ENCODE measurements at places on chromosomes 3 and 15.
A peak's percentile ranks its signal among the peaks of the same experiment; 100 is the strongest.

DNA sequence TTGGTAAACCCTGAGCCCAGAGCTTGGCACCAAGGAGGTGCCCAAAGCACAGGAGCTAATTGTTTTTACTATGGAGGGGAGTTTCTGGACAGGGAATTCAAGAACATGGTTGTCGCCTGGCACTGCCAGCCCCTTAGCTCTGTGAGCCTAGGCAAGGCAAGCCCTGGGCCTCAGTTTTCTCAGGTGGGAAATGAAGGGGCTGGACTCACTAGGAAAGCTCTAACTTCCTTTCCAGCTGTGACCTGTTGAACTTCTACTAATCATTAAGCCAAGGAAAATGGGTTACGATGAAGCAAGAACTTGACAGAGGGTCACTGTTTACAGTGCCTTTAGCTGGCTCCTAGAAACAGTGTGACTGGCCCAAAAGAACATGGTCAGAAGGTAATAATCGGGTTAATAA, 277.2 kb downstream of the SHQ1 start:
- DNase-seq: no peak

- DNase-seq: no peak
Measured at GRCh38 chr3:173430576-173430975, 33.0 kb downstream of the NLGN1 start.

- DNase-seq: no peak
Measured at GRCh38 chr15:59594493-59594942, 17.1 kb upstream of the GCNT3 start.

GRCh38 chr15:25731411-25731810, 131.7 kb downstream of the ATP10A start:
- no peak for DNase-seq

GRCh38 chr3:179181993-179182551, 33.9 kb downstream of the PIK3CA start:
- DNase-seq: no peak

DNA sequence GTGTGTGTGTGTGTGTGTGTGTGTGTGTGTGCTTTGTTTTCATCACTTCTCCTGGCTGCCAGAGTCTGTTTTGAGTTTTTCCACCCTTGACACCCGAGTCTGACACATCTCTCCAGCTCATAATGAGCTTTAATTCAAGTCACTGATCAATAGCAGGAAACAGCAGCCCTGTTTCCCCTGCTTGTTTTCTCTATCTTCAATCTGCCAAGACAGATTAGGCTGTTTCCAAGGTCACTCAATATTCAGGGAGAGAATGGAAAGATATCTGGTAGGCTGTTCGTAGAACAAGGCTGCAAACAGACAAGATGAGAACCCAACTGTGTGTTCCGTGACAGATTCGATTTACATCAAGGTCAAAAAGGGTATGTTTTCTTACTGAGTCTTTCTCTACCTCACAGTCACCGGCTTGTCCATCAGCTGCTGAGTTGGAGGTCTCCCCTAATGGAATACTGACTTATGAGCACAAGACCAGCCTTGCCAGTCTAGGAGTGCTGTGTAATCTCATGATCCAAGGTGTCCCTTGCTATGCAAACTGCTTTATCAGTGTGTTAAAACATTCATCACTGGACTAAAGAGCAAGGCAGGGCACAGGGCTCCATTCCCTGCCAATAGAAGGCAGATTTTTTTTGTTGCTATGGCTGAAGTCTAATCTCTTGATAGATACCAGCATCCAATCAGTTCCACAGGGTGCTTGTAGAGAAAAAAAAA, 187.9 kb upstream of the LMCD1 start:
- no peak for DNase-seq

GRCh38 chr3:14256561-14257342, 78.1 kb downstream of the LSM3 start:
- peak; percentile 14 for DNase-seq

- no peak for DNase-seq
Measured at GRCh38 chr15:91941871-91942658, 88.6 kb downstream of the SLCO3A1 start.

DNA sequence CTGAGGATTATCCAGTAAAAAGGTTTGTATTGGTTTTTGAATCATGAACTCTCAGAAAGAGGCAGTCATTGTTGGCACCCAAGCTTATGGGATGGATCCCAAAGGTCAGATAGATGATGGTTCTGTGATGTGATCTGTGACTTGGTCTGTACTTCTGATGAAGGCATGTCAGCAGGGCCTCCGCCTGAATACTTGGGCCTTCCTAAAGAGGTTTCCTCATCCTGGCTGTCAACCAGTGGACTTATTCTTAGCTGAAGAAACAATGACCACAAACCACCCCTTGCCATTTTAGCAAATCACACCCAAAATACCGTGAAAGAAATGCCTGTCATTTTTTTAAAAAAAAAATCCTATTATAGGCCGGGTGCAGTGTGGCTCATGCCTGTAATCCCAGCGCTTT, 48.2 kb upstream of the SLC9A9 start:
- no peak for DNase-seq

GRCh38 chr3:71494212-71494611, 89.3 kb downstream of the FOXP1 start:
- no peak for DNase-seq

- DNase-seq: no peak
Measured at GRCh38 chr15:67064607-67065530, 533 bp upstream of the SMAD3 start.

DNA sequence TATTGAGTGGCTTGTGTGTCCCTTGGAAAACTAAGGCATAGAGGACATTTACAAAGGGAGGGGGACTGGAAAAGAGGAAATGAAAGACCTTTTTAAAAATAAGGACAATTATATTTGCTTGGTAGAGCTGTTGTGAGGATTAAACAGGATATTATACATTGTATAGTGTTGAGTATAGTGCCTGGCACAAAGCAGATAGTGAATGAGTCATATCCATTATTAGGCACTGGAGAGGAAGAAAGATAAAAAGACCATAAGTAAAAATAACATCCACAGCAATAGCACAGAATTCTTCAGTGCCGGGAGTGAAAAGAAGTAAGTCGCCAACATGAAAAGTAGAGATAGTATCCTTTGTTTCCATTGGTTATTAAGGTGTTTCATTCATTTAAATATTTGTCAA, 623.3 kb downstream of the PDCD6IP start:
- DNase-seq: no peak

GRCh38 chr3:115021061-115021460, 126.0 kb downstream of the ZBTB20 start:
- DNase-seq: no peak

DNA sequence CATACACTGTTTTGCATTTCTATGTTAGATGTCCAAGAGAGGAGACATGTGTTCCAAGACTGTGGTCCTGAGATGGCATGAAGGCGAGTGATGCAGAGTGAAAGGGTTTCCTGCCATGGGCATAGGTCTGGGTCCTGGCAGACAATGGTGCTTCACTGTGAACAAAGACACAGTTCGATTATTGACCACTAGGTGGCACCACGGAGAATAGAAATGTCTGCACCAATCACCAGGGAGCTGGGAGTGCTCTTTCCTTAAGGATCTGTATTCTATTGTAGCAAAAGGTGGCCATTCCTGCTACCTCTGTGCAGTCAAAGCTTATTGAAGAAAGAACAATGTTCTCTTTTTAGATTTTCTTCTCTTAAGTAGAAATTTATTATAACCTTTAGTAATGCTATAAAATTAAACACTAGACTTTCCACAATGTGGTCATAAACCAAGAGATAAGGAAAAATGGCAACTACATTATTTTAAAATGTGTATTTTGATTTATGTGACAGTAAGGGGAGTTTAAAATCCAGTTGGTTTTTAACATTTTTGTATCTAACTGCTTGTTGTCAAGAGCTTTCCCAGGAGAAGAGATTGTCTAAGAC, 88.7 kb downstream of the GABRG3 start:
- no peak for DNase-seq

GRCh38 chr15:68417051-68417450, 14.9 kb downstream of the ITGA11 start:
- no peak for DNase-seq

DNA sequence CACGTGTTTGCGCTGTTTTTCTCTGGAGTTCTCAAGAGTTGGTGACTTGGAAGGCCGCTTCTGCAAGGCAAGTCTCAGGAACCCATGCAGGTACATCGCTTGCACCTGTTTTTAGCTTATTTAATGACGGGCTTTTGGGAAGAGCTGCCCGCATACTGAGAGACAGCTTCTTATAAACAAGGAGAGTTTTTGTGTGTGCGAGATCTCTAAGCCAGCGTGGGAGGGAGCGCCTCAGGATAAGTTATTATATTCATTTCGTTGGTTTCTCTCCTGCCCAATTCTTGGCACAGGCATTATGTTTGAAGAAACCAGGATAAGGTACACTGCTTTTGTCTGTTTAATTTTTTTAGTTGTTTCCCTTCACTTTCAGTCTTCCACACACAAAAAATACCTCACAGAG, 11.4 kb upstream of the SACM1L start:
- DNase-seq: no peak

- DNase-seq: no peak
Measured at GRCh38 chr3:183192650-183193300, 30.2 kb upstream of the LAMP3 start.

DNA sequence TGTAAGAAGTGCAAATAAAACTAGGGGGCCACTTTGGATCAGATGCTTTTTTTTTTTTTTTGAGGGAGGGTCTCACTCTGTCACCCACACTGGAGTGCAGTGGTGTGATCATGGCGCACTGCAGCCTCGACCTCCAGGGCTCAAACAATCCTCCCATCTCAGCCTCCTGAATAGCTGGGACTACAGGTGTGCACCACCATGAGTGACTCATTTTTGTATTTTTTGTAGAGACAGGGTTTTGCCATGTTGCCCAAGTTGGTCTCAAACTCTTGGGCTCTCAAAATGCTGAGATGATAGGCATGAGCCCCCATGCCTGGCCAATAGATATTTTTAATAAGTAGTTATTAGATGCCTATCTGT, 20.8 kb downstream of the CCR1 start:
- DNase-seq: no peak

- no peak for DNase-seq
Measured at GRCh38 chr15:65033659-65034269, 4.3 kb upstream of the MTFMT start.

- DNase-seq: no peak
Measured at GRCh38 chr3:67875338-67875737, 220.9 kb upstream of the SUCLG2 start.

- no peak for DNase-seq
Measured at GRCh38 chr15:52136442-52136980, 23.9 kb upstream of the BCL2L10 start.

- no peak for DNase-seq
Measured at GRCh38 chr3:181567311-181568075, 144.2 kb upstream of the SOX2 start.

GRCh38 chr15:99365242-99365641, 114.0 kb downstream of the LRRC28 start:
- DNase-seq: no peak

DNA sequence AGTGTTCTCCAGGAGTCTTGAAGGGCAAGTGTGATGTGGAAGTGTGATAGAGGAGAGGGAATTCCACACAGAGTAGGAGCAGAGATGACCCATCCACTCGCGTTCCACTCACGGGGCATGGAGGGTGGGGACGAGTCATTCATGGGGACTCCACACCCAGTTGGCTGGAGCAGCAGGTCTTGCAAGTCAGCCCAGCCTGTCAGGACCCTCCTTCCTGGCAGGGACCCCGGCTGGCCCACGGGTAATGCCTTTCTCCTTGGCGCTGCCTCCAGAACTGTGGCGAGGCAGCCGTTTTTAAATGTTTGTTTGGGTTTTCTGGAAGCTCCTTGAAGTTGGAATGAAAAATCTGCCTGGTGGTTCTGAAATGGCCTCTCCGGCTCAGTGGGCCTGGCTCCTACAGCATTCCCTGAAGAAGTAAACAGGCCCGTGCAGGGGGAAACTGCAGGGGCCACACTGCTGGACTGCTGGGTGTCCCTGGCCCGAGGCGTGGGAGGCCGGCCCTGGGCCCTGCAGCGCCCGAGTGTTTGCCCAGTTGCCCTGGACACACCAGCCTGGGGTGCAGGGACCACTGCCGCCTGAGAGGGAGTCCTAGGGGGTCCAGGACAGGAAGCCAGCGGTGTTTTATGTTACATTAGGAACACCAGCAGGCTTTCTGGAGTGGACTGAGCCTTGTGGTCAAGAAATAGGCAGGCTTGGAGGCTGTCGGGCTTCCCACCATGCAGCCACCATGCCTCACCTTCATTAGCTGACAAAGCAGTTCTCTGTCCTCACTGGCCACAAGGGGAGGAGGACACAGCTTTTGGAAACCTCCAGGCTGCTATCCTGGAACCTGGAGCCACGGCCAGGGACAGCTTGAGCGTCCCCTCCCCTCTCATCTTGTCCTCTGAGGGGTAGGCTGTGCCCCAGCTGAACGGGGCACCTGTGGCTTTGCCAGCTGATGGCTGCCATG, 61.3 kb downstream of the CEMIP start:
- no peak for DNase-seq

GRCh38 chr3:71791634-71792033, 6.7 kb upstream of the PROK2 start:
- DNase-seq: no peak

GRCh38 chr15:83446904-83447709, at the start of gene SH3GL3:
Gene SH3GL3, plus strand, starts transcription at chr15:83447341. Its CDS starts 193 bp downstream, at chr15:83447534.
- DNase-seq: peak; percentile 77

DNA sequence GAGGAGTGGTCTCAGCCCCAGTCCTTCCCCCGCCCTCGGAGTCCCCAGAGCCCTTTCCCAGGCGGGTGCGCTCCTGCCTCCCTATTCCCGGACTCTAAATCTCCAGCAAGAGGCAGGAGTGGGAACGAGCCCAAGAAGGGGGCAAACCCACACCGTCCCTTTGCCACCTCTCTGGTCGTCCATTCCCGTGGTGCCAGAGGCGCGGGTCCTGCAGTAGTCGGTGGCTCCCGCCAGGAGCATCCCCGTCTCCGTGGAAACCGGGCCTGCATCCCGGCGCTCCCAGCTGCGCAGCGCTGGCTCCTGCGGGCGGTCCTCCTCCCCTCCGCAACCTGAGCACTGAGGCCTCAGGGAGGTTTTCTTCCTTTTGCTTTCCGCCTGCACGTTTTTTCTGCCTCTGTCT, 44.8 kb downstream of the LHFPL4 start:
- no peak for DNase-seq

DNA sequence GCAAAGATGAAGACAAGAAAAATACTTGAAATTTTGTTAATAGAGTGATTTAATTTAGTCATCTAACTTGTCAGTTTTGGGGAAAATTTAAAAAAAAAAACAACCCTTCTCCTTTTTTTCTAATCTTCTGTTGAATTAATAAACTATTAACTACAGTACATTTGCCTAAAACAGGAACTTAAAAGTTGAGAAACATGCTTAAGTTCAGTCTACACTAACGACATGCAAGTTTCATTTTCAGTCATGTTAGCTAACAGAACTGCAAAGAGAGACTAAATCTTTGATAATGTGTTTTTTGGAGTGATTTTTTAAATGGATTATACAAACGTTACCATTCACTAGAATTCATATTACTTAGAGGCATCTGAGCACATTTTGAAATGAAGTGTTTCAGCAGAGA, 71.9 kb upstream of the MBNL1 start:
- no peak for DNase-seq

Measured in C1 segment of cervical spinal cord (tissue), 14 donors.